K562 (cell line): ENCODE measurements at places on chromosomes 7 and 10. TPM values are rescaled to one million over a fixed set of nuclear protein-coding genes. Genes with fewer than 3 reads are reported as not detected.

DNA sequence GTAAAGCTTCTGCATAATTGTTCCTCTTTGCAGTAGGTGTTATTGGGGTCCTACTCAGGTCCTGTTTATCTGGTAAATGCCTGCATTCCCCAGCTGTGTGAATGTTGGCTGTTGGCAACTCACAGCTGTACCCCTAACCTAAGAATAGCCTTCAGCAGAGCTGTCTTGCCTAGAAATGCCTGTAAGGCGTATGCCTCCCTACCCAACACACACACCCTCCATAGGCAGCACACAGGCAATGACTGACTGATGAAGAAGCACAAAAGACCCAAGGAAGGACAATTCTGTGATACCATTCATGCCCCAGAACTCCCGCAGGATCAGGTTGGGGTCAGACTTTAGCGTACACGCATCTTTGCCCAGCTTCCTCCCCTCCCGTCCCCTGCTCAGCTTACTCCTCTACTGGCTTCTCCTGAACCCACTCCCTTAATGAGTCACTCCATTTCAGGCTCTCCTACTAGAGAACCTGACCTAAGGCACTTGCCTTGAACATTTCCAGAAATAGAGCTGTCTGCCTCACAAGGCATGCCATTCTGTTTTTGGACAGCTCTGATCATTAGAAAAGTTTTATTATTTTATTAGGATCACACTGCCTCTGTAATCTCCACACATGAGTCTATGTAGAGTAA, 99.2 kb upstream of the PIK3CG start:
- DNase-seq: no peak
- H3K27ac ChIP-seq: no peak overlapping the region
- no peak overlapping the region for H3K4me3 ChIP-seq

DNA sequence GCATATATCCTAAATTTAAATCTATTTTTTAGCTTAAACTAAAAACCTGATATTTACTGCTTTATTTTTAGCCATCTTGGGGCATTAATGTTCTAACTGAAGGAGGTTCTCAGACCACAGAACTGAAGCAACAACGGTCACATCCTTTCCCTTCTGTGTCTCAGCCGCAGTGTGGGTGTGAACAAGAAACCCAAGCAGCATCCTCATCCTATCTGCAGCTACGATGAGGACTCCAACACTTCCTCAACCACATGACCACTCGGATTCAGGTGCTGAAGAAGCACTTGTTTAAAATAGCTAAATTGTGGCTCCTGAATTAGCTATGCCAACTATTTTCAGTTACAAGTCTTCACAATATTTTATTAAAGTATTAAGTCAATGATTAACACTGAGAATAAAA, 5.3 kb downstream of the ESYT2 start:
- H3K27me3 ChIP-seq: no peaks in the 10 kb centered on the region
- no peak for DNase-seq
- H3K4me1 ChIP-seq: peaks cover 37% of the 10 kb centered on the region
- H3K36me3 ChIP-seq: peaks cover 8% of the 10 kb centered on the region
- H3K4me3 ChIP-seq: no peak overlapping the region

DNA sequence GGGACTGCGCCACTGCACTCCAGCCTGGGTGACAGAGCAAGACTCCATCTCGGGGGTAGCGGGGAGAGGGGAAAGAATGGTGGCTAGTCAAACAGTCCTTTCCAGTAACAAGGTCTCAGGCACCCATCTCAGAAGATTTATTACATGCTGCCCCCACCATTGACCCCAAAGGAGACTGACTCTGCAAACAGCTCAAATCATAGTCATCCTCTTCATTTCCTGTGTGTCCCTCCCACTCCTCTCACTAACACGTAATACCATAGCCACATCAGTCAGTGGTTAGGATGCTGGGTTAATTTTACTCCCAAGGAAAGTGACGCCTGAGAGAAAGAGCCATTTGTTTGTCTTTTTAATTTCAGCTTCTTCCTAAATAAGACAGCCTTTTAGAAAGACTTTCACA, 56.6 kb upstream of the BET1 start:
- peaks cover 9% of the 10 kb centered on the region for H3K27me3 ChIP-seq
- H3K4me3 ChIP-seq: no peak overlapping the region
- DNase-seq: no peak

- no peaks in the 10 kb centered on the region for H3K36me3 ChIP-seq
- H3K27me3 ChIP-seq: peaks cover 3% of the 10 kb centered on the region; the same call in 1 of the 2 replicates
- no peak overlapping the region for H3K27ac ChIP-seq
Observed at GRCh38 chr10:110456523-110457091, 41.1 kb upstream of the DUSP5 start.

GRCh38 chr10:33326933-33327332, 7.5 kb downstream of the NRP1 start:
- no peaks in the 10 kb centered on the region for H3K36me3 ChIP-seq
- DNase-seq: no peak

DNA sequence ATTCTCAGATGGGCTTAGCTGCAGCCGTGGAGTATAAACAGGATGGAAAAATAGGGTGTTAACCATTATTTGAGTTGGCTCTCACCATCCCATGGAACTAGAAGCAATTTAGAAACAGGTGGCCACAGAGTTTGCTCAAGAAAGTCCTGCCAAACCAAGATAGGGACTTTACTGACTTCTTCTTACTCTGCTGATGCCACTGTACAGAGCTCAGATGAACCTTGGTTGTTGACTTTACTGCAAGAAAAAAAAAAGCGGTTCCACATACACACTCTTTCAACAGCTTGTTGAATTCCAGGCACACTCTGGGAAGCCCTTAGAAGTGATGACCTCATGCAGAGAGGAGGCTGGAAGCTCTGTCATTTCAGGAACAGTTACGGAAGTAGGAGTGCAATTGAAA, 753.4 kb downstream of the NRG3 start:
- H3K36me3 ChIP-seq: no peaks in the 10 kb centered on the region
- H3K27me3 ChIP-seq: no peaks in the 10 kb centered on the region
- H3K27ac ChIP-seq: no peak overlapping the region

MYOZ1 gene
- polyA plus RNA-seq: 0.09 and 0.11 TPM in 2 replicates

TRIP6 gene
- 103 and 112 TPM in 2 replicates for polyA plus RNA-seq

AKR1C4 gene
- polyA plus RNA-seq: not detected in 2 replicates

TAS2R41 gene
- not detected in 2 replicates for polyA plus RNA-seq
